ENCODE measurements at places on chromosomes 5 and 9.

DNA sequence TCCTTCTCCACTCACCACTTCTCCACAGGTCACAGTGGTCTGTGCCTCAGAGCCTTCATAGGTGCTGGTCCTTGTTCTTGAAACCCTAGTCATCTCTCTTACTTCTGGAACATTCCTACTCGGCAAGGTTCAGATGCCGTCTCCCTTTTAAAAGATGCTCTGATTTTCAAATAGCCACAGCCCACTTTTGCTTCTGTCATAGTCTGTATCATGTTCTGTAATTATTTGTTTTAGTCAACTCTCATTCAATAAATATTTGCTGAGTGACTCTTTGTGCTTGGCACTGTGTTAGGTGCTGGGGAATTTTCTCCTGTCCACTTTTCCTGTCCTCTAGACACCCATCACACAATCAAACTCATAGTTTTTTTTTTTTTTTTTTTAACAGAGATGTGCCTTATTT lies 181.3 kb upstream of the IL12B start:
- DNase-seq = no peak

DNA sequence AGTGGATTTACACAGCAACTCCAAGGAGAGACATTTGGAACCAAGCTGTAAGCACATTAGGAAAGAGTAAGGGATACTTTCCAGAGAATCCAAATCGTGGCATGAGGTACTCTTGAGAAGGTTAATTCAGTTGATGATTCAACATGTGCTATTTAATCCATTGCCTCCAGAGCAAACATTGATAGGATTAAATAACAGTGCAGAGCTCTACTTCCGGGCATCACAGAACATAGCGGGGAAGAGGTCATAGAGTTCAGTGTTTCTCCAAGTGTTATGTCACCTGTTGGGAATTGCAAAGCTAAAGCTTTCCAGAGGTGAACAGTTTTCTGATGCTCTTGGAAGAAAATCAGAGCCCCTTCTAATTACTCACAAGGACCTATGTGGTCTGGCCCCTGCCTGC lies 127.5 kb downstream of the PPP2R2B start:
- no peak for DNase-seq

GRCh38 chr9:68953771-68954170 lies 60.1 kb downstream of the PRKACG start:
- DNase-seq = no peak

- peak; percentile 61 for DNase-seq
These were observed 72.9 kb downstream of the RFK start for GRCh38 chr9:76321195-76321828.

DNA sequence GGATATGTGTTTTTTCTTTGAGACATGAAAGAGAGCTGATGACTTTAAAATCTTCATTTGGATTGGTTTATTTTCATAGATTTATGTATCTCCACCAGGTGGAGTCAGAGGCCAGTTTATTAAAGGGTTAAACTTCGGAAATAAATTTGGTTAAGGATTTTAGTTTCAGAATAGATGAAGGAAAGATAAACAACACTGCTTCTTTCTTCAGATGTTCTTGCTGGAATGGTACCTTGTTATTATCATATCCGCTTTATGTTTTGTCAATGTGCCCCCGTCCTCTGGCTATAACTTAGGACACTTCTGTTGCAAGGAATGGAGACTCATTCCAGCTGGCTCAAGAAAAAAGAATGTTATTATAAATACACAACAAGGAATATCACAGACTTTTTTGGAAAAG lies 81.2 kb downstream of the ALDH1A1 start:
- peak; percentile 43 for DNase-seq

DNA sequence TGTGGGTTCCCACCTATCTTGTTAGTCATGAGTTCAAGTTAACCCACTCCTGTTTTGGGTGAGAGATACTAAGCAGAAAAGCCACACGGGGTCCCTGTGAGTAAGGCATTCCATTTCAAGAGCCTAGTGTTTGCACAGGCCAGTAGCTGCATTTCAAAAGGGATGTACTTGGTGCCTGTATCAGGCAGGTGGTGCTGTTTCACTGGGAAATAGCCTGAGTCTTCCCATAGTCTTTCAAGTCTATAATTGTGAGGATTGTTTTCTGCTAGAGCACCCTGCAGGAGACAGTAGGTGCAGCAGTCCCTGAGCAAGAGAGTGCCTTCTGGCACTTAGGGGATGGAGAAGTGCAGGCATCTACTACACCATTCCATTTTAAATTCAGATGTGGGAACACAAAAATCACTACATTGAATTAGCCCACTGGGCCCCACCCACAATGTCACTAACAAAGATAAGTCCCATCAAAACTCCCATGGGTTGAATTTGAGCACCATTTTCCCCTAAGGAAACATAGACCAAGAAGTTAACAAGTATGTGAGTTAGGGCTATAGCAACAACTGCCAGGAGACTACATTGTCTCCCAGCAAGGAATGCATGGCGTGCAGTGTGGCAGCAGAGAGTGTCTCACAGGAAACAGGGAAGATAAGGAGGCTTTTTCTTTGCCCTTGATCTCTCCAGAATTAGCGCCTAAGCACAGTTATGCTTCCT lies 263.2 kb downstream of the COX7C start:
- peak; percentile 83 for DNase-seq

DNA sequence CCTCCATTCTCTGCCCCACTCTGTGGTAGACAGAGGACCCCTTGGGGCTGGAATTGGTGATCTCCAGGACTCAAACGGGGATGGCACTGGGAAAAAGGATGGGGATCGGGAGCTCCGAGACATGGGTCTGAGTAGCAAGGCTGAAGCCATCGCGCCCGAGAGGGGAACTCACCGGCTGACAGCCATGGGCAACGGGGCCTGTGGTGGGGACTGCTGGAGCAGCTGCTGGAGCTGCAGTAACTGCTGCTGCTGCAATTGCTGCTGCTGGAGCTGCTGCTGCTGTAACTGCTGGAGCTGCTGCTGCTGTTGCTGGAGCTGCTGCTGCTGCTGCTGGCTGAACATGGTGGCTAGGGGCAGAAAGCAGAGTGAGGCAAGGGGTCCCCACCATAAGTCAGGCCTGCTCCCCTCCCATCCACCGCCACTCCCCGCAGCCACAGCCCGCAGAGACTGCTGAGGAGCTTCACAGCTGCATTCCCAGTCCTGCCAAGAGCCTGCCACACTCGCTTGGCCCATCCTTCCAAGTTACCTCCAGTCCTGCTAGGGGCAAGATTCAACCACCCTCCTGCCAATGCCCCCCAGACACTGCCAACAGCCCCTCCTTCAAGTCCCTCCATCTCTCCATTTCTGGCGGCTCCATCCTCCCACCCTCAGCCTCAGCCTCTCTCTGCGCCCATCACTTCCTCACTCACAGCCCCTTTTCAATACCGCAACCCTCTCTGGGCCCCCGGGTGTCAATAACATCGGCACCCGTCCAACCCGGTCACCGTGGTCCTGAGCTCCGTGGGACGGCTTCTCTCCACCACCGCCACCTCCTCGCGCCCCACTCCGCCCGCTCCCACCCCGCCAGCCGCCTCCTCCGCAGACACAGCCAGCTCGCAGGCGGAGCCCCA lies 611 bp downstream of the CIZ1 start:
- DNase-seq = peak; percentile 9

GRCh38 chr5:6264394-6264793 lies 114.0 kb downstream of the MED10 start:
- no peak for DNase-seq

DNA sequence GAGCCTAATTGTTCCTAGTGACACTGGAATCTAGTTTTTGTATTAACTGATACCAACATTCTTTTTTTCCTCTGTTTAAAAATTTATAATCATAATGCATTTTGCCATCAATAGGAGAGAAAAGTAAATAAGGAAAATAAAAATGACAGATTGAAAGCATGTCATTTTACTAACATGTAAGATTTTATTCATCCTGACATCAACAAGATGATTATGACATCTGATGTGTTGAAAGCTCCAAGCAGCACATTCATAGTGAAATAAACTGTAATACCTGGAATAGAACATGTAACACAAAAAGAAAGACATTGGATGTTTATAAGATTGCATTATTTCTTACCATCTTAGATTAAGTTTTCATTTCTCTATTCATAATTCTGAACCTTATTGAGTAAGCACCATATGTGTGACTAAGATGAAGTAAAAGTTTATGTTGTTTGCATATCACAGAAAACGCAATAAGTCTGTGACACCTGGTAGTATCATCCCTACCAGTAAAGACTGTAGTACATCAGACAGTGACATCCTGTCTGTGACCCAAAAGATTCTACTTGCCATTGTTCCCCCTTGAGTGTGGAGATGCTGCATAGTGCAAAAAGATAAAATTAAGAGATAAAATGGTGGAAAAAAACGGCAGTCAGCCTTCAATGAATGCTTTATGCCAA lies 225.6 kb downstream of the PCSK5 start:
- no peak for DNase-seq

DNA sequence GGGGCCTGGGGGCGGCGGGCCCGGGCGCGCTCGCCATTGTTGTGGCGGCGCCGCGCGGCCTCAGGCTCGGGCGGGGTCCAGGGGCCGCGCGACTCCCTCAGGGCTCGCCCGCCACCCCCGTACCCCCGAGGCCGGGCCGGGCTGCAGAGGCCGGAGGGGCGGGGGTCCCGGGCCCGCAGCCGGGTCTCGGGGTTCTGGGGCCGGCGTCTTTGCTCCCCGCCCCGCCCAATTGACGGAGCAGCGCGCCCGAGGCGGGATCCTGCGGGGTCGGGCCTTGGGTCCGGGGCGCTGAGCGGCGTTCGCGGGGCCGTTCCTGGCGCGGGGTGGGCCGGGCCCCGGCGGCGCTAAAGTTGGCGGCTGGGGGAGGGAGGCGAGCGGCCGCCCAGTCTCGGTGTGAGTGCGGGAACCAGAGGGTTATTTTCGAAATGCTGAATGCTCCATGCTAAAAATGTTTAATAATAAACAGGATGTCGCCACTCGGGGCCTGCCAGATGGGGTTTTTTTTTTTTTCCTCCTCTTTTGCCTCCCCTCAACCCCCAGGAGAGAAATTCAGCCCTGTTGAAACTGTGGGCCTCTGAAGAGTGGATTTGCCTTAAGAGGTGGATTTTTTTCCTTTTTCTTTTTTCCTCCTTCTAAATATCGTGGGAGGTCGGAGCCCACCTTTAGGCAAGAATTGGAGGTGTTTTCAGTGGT lies 724 bp downstream of the PRRC2B start:
- DNase-seq = peak; percentile 63

GRCh38 chr5:94276751-94277150 lies 341.7 kb downstream of the KIAA0825 start:
- no peak for DNase-seq

DNA sequence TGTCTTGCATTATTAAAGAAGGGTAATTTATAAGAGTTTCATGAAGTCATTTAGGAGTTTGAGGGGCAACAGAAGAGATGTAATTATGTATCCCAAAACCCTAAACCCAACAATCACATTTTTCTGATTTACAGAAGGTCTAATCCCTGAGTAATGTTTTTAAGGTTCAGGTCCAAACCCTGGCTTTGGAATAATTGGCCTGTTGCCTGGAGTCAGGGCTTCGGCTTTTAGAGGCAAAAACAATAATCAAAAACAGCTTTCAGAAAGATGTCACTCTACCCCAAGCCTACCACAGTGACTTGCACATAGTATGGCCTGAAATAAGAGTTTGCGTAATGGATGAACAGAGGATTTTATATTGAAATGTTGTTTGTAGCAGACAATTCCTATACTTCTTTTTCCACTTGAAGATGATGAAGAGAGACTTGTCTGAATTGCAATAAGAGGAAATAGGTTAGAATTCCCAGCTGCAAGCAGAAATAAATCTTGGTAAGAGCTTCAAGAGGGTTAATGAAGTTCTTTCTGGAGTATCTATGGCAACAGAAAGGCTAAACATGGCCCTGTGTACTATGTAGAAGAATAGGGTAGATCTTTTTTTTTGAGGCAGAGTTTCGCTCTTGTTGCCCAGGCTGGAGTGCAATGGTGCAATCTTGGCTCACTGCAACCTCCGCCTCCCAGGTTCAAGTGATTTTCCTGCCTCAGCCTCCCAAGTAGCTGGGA lies 152.0 kb downstream of the GPBP1 start:
- DNase-seq = no peak

DNA sequence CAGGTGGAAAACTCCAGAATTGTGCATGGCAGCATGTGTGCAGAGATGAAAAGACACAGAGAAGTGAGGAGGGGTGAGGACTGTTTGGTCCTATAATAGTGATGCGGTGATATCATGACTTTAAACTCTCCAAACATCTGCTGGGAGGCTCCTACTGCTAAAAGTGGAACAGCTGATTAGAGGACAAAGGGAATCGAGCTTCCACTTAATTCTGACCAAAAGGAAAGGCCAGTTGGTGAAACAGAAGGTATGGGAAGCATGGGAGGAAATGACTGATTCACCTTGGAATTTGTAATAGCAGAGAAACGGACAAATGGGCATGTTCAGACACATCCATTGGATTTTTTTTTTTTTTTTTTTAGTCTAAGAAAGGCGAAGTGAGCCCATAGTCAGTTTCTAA lies 67.5 kb upstream of the MAMDC2 start:
- DNase-seq = peak; percentile 65

- DNase-seq = no peak
These were observed 94.4 kb downstream of the PDE6A start for GRCh38 chr5:149849966-149850910.

DNA sequence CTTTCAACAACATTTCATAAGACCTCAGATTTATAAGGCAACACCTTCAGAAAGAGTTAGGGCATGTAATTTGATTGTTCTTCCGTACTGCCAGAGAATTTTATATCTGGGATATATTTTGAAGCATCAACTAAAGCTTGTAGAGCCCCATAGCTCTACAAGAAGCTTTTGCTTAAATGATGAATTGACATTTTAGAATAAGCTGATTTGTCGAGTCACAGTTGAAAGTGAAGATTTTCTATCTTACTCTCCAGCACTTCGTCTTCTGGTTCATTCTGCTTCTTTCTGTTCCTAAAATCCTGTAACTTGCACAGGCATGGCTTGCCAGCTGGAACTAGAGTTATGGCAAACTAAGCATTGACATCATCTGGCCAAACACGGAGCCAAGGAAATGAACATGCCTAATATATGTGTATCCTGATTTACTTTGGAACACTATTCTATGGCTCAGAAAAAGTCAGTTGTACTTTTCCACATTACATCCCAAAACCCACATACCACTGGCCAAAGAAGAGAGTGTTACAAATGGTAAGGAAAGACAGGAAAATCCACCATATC lies 68.6 kb upstream of the MAST4 start:
- DNase-seq = no peak

DNA sequence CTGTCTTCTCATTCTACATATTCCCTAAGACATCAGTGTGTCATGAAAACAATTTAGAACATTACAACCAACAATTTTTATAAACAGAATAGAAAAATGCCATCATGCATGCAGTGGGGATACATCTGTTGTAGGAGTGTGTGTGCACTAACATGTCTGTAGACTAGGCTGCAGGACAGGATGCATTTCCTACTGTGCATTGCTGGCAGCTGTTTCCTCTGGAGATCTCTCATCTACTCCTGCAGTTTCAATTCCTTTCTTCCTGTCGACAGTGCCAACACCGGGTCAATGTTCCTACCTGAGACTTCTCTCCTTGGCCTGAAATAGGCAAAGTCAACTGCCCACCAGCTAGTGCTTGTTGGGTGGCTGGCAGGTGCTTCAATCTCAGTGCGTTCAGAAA lies 69.8 kb downstream of the ANKH start:
- DNase-seq = no peak

GRCh38 chr9:37309136-37309535 lies 113.4 kb upstream of the GRHPR start:
- peak; percentile 20 for DNase-seq

GRCh38 chr5:170404398-170404797 lies 15.2 kb upstream of the KCNMB1 start:
- no peak for DNase-seq

- DNase-seq = no peak
These were observed 5.0 kb upstream of the EBF1 start for GRCh38 chr5:159104759-159105144.

Measured in fibroblast of villous mesenchyme (primary cell).